AG09309 (cell line): ENCODE measurements at places on chromosomes 5 and 9.
A peak's percentile ranks its signal among the peaks of the same experiment; 100 is the strongest.

DNA sequence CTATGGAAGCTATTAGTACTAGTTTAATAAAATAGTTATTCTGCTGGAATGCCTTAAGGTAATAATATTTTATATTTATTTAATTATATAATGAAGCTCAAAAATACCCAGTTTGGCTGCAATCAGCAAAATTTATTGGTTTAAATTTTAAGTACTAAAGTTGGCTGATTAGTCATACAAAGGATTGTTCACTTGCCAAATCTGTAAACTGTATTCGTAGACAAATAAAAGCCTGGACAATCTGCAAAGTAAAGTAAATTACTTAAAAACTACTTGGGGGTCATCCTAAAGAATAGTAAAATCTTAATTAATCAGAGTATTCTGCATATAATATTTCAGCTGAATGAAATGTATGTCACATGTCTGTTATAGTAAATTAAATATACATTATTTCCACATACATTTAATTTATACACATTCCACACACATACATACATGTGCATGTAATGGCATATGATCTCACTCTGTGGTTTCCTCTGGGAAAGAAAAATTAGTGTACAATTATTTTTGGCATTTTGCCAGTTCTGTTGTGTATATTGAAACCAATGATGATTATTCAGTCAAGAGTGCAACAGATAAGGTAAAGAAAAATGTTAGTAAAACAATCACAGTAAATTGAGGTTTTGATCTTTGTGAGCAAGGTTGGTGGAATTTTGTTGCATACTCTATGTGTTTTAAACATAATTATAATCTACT, 455.9 kb downstream of the CDH9 start:
- DNase-seq = no peak

GRCh38 chr9:114503009-114503408, 2.3 kb downstream of the WHRN start:
- no peak for DNase-seq

DNA sequence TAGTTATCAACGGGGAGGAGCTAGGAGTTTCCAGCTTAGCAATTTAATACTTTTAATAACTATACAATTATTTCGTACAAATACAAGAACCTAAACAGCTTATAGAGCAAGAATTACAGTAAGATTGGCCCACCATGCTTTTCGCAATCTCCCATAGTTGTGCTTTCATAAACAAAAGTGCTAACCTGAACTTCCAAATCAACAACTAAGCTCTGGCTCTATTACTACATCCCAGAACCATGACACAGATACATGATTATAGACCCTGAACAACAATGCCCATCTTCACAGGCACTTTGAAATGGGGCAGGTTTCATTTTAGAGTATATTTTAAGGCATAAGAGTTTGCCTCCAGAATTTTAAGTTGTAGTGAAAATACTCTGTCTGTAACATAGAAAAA, 203.5 kb downstream of the DMRTA1 start:
- no peak for DNase-seq

DNA sequence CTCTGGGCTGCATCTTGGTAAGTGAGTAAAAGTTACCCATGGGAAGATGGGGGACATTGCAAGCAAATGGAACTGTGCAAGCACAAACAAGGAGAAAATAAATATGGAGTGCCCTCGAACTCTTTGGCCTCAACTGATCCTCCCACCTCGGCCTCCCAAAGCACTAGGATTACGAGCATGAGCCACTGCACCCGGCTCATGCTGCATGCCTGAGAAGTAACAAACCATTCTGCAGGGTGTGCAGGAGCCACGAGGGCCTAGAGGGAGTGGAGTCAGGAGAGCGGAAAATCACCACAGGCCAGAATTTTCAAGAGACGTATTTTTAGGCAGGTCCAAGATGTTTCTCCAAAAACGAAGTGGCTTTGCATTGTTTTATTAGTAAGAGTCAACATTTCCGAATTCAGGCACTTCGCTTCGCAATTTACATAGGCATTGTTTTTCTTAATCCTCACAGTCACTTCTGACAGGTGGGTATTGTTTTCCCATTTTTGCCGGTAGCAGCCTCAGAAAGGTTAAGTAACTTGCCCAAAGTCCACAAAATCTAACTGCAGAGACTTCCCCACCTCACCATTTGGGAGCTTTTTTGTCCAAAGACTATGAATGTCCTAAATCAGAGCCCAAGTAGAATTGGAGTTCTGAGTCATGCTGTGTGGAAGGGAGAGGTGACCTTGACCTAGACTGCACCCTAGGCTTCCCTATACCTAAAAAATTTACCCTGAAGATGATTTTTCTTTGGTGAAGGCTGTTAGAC, 230.2 kb downstream of the NR3C1 start:
- no peak for DNase-seq

- DNase-seq = no peak
Observed at GRCh38 chr5:149586708-149587318, 5.5 kb downstream of the ARHGEF37 start.

DNA sequence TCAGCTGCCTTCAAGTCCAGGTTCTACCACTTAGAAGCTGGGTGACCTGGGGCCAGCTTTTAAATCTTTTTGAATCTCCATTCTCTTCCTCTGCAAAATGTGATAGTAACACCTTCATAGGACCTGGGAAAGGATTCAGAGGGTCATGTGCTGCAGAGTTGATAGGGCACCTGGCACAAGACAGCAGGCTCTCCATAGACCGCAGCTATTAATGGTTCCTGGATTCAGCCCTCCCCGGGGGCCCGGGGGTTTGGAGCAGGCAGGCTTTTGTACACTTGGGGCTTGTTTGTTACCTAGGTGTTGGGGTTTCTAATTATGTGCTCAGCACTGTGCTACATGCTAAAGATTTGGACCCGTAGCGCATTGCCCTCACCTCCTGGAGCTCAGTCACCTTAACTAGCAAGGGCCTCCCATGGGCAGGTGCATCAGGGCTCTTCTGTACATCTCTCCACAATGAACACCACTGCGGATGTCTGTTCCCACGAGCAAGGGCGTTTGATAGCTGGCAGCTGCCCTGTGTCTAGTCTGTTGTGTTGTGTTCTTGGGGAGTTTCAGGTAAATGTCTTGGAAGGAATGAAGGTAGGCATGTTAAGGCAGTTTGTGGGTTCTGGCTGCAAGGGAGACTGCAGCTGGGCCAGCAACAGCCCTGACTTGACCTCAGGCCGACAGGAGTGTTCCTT, 12.1 kb downstream of the PRRC2B start:
- DNase-seq = no peak

DNA sequence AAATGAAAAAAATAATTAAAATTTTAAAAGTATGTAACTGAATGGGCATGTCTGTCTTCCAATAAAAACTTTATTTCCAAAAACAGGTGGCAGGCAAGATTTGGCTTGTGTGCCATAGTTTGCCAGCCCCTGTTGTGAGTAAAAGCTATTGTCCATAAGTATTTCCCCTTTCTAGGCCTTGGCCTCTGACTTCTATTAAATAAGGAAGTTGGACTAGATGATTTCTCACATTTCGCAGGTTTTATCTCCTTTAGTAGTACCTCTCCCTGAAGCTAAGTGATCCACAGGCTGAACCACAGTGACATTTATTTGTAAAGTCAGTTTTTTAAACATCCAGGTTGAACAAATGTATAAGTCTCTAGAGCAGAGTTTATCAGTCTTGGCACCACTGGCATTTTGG, 41.3 kb downstream of the RECK start:
- no peak for DNase-seq

- peak; percentile 50 for DNase-seq
Observed at GRCh38 chr5:77390795-77391194, 101.3 kb downstream of the WDR41 start.

DNA sequence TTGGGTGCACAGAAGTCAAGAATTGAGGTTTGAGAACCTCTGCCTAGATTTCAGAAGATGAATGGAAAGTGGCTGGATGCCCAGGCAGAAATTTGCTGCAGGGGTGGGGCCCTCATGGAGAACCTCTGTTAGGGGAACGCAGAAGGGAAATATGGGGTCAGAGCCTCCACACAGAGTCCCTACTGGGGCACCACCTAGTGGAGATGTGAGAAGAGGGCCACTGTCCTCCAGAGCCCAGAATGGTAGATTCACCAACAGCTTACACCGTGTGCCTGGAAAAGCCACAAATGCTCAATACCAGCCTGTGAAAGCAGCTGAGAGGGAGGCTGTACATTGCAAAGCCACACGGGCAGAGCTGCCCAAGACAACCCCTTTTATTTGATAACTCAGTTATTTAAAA, 383.5 kb downstream of the TLE4 start:
- DNase-seq = no peak

DNA sequence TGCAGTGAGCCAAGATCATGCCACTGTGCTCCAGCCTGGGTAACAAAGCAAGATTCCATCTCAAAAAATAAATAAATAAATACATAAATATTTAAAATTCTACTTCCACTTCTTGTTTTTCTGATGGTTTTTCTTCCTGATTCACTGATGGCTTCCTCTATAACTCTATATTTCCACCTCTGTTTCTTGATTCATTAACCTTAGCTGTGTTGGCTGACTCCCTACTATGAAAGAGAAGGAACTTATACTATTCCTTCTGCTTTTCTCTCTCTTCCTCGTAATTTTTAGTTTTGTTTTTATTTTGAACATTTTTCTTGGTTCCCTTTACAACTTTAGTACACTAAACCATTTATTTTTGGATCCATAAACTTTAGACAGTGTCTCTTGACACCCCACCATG, 103.5 kb downstream of the MAMDC2 start:
- DNase-seq = no peak

- no peak for DNase-seq
Observed at GRCh38 chr5:155872629-155873220, 454.2 kb upstream of the SGCD start.

GRCh38 chr5:114243281-114243971, 118.4 kb upstream of the KCNN2 start:
- no peak for DNase-seq

- DNase-seq = no peak
Observed at GRCh38 chr9:121328876-121329681, 41.0 kb downstream of the STOM start.

DNA sequence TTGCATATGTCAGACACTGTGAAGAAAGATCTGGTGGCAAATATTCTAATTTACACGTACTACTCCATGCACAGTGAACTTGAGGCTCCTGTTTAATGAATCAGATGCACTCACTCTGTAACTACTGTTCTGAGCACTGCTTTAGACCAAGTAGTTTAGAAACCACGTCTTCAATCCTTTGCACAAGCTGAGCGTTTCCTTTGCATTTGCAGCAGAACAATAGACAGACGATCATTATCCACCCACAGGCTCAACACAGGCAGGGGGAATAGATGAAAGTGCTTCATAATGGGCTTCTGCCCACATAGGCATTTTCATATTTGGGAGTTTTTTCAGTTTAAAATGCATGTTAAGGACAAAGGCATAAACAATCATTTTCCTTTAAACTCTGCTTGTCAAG, 423.3 kb upstream of the ADAMTS16 start:
- DNase-seq = no peak

GRCh38 chr5:124280079-124280478, 466.4 kb downstream of the ZNF608 start:
- no peak for DNase-seq

GRCh38 chr5:135386886-135387628, 12.0 kb downstream of the MACROH2A1 start:
- DNase-seq = peak; percentile 82

GRCh38 chr5:60996368-60996767, 51.4 kb downstream of the NDUFAF2 start:
- no peak for DNase-seq

DNA sequence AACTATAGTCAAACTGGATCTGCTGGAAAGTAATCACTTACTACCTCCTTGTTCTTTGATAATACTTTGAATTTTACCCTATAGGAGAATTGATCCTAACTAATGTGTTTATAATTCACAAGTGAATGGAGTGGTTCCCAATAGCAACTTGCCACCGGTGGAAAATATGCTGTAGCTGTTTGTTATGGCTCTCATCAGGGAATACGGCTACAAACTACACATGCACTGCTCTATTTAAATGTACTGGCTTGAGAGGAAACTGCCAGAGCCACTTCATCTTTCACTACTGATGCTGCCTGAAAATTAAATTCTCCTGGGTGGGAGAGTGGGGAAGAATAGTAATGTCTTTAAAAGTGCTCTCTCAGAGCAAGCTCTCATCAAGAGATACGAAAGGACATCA, 448.5 kb upstream of the GRAMD2B start:
- no peak for DNase-seq

GRCh38 chr5:153447534-153447933, 42.9 kb upstream of the GRIA1 start:
- no peak for DNase-seq

- DNase-seq = no peak
Observed at GRCh38 chr9:33042473-33042872, 17.4 kb downstream of the DNAJA1 start.

GRCh38 chr5:147643142-147643541, 133.3 kb upstream of the DPYSL3 start:
- no peak for DNase-seq

GRCh38 chr5:111271885-111272284, 47.7 kb downstream of the CAMK4 start:
- DNase-seq = no peak

- DNase-seq = no peak
Observed at GRCh38 chr9:70561786-70562395, 147.4 kb upstream of the KLF9 start.

- no peak for DNase-seq
Observed at GRCh38 chr5:53956196-53956595, 354.2 kb downstream of the ARL15 start.

DNA sequence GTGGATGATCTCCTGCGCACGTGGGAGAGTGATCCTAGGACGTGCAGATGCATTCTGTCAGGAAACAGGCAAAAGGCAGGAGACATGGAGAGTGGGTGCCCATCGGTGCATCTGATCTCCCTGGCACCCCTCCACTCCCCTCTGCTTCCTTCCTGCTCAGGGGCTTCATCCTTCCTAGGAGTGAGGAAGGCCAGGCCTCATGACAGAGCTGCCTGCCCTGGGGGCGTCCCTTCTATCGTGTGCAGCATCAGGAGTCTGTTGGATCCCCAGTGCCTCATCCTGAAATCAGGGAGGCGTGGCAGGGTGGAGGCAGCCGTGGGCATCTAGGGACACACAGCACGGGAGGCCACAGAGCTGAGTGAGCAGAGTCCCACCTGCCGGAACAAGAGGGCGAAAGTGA, 30.1 kb downstream of the UBE2QL1 start:
- no peak for DNase-seq

- DNase-seq = peak; percentile 3
Observed at GRCh38 chr5:118611332-118611945, 376.9 kb downstream of the DTWD2 start.

GRCh38 chr9:125241863-125242739, 958 bp upstream of the HSPA5 start:
- DNase-seq = no peak

DNA sequence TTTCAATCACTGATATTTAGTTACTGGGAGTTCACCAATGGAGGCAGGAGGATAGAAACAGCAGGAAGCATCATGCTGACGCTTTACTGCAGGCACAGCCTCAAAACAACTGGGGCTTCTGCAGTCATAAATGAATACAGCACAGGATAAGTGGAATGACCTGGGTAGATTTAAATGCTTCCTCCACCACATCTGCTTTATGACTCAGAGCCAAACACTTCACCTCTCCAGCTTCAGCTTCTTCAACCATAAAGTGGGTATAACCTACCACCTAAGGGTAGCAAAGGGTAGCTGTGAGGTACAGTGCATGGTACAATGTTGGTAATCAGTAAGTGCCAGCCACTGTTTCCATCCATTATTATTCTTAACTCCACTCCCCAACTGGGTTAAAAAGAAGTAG, 28.4 kb downstream of the RASEF start:
- DNase-seq = no peak
